ENCODE measurements at places on chromosomes 11 and 22. TPM values are rescaled to one million over a fixed set of nuclear protein-coding genes. Genes with fewer than 3 reads are reported as not detected.

SCUBE2 gene
- total RNA-seq: 1.7 TPM

HEPN1 gene
- total RNA-seq: not detected

LMO2 gene
- total RNA-seq: 4.5 TPM

GRCh38 chr11:6438979-6439571, 1.7 kb downstream of the HPX start:
- H3K27me3 ChIP-seq: no peaks in the 10 kb centered on the region
- H3K27ac ChIP-seq: no peak overlapping the region
- no peaks in the 10 kb centered on the region for H3K36me3 ChIP-seq
- no peak overlapping the region for H3K4me3 ChIP-seq
- H3K4me1 ChIP-seq: peaks cover 2% of the 10 kb centered on the region

Data from mesothelial cell of epicardium (in vitro differentiated cells).